ENCODE measurements at places on chromosomes 3 and 15. TPM values are rescaled to one million over a fixed set of nuclear protein-coding genes. Genes with fewer than 3 reads are reported as not detected.

- no peak for DNase-seq
Observed at GRCh38 chr3:156443079-156443478, 111.8 kb downstream of the SSR3 start.

GRCh38 chr3:7264196-7264526, 403.2 kb downstream of the GRM7 start:
- DNase-seq, result no peak

DNA sequence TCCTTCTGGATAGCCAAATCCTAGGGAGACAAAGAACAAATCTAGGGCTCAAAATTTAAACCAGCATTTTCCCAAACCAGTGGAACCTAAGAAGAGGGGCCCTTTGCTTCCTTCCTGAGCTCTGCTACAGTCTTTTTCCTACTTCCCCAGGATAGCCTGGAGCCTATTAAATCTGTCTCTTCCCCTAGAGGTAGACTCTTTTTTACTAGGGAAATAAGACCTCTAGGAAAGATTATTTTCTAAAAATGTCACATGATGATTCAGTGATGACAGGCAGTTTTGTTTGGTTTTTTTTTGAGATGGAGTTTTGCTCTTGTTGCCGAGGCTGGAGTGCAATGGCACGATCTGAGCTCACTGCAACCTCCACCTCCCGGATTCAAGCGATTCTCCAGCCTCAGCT, 18.5 kb downstream of the RMDN3 start:
- no peak for DNase-seq

GRCh38 chr3:42263354-42264346, 2.3 kb downstream of the CCK start:
- no peak for DNase-seq

DNA sequence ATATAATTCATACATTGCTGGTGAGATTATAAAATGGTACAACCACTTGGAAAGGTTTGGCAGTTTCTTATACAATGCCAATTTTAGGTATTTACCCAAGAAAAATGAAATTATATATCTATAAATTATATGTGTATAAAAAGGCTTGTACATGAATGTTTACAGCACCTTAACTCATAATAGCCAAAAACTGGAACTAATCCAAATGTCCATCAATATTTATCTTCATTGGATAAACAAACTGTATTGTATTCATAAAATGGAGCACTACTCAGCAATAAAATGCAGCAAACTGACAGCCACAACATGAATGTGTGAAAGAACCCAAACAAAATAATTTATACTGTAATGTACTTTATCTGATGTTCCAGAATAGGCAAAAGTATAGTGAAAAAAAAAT, 33.6 kb upstream of the EIF5A2 start:
- DNase-seq, result no peak

Gene SMAD6
- total RNA-seq, result 5.5 TPM

Gene TRIM42
- not detected for total RNA-seq

Gene SOX2
- not detected for total RNA-seq

Gene ACVR2B
- total RNA-seq, result 5.3 TPM

Gene PROS1
- 5.2 TPM for total RNA-seq

Gene MCTP2
- total RNA-seq, result 1.1 TPM

Gene P3H2
- 1.2 TPM for total RNA-seq

Measured in psoas muscle (tissue), 8 donors.